MCF 10A (cell line): ENCODE measurements at places on chromosomes 12 and 14. TPM values are rescaled to one million over a fixed set of nuclear protein-coding genes. Genes with fewer than 3 reads are reported as not detected.

Gene KCNJ8
- not detected in 2 replicates for total RNA-seq

- DNase-seq: no peak
Observed at GRCh38 chr12:131643631-131644452, 67.0 kb upstream of the SFSWAP start.

DNA sequence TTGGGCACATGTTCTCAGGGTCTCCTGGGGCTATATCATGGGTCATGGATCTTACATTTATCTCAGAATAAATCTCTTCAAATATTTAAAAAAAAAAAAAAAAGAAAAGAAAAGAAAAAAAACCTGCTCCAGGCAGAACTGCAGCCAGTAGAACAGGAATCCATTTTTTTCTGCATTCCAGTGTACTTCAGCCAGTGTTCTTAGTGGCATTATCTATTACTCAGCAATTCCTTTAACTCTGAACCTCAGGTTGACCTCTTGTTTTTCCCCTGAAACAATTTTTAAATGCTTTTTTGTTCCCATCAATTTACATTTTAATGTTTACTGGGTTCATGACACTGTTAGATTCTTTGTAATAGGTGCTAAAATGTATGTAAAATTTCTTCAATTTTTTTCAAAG lies 66.7 kb upstream of the STXBP6 start:
- no peak for DNase-seq

- DNase-seq: no peak
Observed at GRCh38 chr12:63144556-63144955, 6.4 kb downstream of the AVPR1A start.

- DNase-seq: peak; percentile 53
Observed at GRCh38 chr12:66409195-66409871, 107.0 kb downstream of the HELB start.

Gene RTN1
- 8.4 and 9.8 TPM in 2 replicates for total RNA-seq

GRCh38 chr12:84276215-84276614 lies 636.4 kb downstream of the SLC6A15 start:
- no peak for DNase-seq

DNA sequence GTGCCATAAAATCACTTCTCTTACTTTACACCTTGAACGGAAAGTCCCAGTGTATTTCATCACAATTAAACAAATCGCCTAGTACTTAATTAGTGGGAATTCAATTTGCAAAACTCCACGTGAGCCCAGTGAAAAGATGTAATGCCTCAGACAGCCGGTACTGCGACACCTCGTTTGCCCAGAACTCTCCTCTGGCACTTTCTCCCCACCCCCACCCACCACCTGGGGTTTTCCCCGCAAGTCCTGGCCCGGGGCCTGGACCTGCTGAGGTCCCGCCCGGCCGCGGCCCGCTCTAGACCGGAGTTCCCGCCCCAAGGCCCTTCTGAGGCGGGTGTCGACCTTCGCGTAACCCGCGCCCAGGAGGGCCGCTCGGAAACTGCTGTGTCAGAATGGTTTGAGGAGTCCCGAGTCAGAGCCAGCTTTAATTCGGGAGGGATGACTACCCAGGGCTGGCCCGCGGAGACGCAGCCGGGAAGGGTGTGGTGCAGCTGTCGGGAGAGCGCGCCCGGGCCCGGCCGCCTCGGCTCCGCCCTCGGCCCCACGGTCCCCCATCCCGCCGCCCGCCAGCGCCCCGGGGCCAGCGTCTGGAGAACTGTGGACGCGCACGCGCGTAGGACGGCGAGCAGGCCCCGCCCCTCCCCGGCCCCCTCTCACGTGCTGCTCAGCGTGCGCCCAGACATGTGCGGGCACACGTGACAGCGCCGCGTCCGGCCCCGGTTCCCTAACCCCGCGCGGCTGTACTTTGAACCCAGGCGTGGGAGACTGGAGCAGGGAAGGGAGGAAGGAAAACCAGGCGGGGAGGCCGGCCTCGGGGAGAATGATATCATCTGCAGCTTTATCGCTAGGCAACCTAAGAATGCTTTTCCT lies 10.8 kb downstream of the BHLHE41 start:
- peak; percentile 84 for DNase-seq

- DNase-seq: peak; percentile 77
Observed at GRCh38 chr12:101414533-101415119, 7.1 kb upstream of the ARL1 start.

DNA sequence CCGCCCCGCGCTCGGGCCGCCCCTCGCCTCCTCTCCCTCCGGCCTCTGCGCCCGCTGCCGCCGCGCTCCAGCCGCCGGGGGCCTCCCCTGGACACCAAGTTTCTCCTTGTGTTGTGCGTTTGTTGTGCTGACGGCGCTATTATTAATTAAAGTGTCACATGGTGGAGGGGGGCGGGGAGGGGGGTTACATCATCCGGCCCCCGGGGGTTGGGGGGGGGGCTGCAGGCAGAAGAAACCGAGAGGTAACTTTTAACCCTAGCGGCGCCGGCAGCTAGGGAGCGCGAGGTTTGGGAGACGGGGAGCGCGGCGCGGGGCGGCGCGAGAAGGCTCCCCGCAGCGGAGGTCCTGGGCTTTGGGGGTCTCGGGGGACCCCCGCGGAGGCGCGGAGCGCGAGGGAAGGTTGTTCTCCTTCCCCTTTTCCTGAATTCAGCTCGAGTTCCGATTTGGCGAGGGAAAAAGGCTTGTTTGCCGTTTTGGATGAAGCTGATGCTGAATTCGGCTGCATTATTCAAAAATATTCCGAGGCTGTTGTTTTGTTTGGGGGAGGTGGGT lies at the start of gene HRK:
HRK (minus strand) TSS at position 117 of the 552 bp plus-strand sequence. CDS start 134 bp downstream, outside the sequence.
- no peak for DNase-seq

DNA sequence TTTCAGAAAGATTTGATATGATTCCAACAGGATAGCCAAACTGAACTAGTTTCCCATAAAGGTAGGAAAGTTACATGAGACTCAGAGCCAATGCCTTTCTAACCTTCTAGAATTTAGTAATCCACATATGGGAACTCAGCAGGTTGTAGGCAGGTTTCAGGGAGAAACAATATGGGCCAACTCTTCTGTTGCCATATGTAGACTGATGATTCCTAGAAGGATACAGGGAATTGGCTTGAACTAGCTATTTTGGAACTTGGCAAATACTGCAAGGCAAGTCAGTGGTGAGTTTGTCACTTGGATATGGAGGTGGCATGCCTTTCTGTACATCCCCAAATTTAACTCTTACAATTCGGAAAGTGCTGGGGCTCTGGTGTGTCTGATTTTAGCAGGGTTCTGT lies 15.5 kb downstream of the SUDS3 start:
- DNase-seq: no peak

DNA sequence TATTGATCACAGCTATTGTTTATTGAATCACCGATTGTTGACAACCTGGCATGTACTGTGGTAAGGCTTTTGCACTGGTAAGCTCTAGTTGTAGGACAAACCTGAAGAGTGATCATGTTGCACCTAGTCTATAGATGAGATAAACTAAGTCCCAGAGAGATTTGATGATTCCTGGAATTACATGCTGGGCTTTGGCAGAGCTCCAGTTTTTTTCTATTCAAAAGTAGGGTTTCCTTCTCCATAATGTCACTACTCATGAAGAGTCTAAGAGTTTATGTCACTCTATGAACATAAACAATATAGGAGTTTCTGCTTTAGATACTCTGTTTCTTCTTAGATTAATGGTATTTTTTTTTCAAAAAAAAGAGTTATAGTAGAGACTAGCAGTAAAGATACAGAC lies 72.0 kb downstream of the BMP4 start:
- no peak for DNase-seq

DNA sequence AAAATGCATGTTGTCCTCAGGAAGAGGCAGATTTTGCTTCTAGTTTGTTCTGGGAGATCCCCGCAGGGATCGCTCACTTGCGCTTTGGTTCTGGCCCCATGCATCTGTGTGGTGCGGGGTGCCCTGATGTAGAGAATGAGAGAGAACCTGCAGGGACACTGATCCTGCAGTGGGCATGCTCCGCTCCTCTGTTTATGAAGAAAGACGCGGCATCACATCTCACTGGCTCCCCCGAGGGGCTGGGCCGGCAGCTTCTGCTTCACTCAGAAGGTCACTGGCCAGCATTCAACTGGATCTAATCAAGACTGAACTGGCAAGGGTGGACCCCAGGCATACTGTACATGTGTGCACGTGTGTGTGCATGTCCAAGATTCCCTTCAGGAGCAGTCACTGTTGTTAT lies 164.2 kb downstream of the CALM1 start:
- DNase-seq: no peak

Gene RTL1
- not detected in 2 replicates for total RNA-seq

GRCh38 chr14:22282417-22282816 lies 306.6 kb downstream of the DAD1 start:
- no peak for DNase-seq

DNA sequence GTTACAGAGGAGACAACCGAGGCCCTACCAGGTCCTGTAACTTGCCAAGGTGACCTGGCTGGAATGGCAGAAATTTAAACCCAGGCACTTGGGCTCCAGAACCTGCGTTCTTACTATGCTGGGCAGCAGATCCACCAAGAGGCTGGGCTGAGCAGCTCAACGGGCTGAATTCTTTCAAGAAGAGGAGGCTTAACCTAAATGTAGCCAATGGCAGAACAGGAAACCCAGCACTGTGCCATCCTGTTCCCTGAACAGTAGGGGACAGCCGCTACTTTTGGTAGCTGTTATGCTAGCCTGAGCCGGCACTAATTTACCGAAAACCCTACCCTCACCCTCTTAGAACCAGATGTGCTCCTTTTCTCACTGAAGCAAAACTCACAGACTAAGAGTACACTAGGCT lies 86.1 kb downstream of the ACTN1 start:
- no peak for DNase-seq
